ENCODE measurements at places on chromosomes 7 and 10. TPM values are rescaled to one million over a fixed set of nuclear protein-coding genes. Genes with fewer than 3 reads are reported as not detected.
A peak's percentile ranks its signal among the peaks of the same experiment; 100 is the strongest.

Gene FANK1
- total RNA-seq: 1.5 TPM

Gene AGBL3
- total RNA-seq: 4.3 TPM

Gene FOXP2
- 9.9 TPM for total RNA-seq

Gene AUTS2
- 52.9 TPM for total RNA-seq

Gene TMEM26
- total RNA-seq: 0.81 TPM

Gene SPAM1
- total RNA-seq: not detected

Gene NKX2-3
- not detected for total RNA-seq

Gene PDE6C
- total RNA-seq: not detected

DNA sequence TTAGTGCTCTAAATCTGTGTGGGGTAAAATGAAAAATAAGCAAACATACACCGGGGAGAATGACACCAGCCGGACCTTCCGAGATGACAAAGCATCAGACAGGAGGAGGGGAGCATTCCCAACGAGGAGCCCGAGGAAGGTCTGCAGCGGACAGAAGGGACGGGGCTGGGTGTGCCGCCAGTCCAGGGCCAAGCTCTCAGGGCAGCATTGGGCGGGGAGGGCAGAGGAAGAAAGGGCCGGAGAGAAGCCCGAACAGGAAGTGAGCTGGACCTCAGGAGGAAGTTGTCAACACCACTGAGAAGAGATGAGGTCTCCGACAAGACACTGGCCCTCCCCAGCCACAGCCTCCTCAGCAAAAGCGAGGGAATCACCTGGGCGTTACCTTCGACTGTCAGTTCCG, 182.6 kb upstream of the RNF32 start:
- DNase-seq: no peak

- no peak for DNase-seq
Observed at GRCh38 chr10:117615649-117616048, 73.1 kb downstream of the EMX2 start.

GRCh38 chr7:47945261-47946015, 2.8 kb downstream of the PKD1L1 start:
- peak; percentile 92 for DNase-seq

DNA sequence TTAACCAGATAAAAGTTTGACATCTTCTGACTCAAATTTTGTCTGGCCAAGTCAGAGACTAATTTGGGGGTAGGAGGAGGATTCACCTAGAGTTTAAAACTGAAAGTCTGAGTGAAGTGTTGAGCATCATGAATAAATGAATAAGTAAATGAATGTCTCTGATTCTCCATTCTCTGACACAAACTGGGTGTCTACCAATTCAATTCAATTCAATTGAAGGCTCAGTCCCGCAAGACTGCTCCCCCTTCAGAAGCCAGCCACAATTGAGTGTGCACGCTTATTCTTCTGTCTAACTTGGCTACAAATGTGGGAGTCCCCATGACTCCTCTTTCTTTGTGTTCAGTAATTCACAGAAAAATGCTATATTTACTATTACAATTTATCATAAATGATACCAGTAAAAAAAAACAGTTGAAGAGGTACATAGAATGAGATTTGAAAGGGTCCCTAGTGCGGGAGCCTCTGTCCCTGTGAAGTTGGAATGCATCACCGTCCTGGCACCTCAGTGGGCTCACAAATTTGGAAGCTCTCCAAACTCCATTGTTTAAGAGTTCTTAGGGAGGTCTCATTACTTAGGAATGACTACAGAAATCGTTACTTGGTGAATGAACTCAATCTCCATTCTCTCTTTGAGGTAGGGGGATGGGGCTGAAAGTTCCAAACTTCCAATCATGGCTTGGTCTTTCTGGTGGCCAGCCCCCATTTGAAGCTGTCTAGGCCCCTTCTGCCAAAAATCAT, 243.7 kb upstream of the PHYHIPL start:
- DNase-seq: no peak

- DNase-seq: no peak
Observed at GRCh38 chr7:129803546-129804081, 149.1 kb downstream of the UBE2H start.

- DNase-seq: no peak
Observed at GRCh38 chr7:69643708-69644445, 45.6 kb downstream of the AUTS2 start.

DNA sequence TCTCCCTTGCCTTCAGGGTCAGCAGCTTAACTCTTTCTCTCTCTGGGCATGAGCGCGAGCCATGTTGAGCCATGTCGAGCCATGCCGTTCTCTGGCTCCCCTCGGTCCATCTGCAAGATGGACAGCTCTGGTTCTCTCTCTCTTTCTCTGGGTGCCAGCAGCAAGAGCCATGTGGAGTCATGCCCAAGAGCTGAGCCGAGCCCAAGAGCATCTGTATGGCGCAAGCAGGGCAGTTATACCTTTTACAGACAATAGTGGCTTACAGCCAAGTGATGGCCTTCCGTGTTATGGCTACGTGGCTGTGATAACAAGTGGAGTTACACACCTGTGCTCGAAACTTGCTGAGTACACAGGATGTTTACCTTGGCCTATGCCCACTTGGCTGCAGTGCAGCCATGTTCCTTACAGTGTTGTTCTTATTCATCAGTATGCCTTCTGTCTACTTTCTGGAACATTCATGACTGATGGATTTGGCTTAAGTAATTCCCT, 327.7 kb downstream of the GLRX3 start:
- no peak for DNase-seq

DNA sequence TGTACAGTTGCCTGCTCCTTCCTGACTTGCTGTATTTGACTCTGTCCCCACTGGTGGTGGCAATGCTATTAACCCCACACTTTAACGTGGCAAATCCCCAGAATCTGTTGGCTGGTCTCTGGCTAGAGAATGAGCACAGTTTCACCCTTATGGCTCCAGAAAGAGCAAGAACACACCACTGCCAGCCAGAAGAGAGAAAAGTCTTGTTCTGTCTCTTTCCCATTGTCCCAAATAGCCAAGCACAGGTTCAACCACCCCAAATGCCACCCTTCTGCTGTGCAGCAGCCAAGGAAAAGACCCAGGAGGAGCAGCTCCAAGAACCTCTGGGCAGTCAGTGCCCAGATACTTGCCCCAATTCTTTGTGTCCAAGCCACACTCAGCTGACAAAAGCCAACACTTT, 11.3 kb downstream of the SLC16A9 start:
- DNase-seq: no peak

- no peak for DNase-seq
Observed at GRCh38 chr7:138957217-138957616, 24.0 kb downstream of the KIAA1549 start.

DNA sequence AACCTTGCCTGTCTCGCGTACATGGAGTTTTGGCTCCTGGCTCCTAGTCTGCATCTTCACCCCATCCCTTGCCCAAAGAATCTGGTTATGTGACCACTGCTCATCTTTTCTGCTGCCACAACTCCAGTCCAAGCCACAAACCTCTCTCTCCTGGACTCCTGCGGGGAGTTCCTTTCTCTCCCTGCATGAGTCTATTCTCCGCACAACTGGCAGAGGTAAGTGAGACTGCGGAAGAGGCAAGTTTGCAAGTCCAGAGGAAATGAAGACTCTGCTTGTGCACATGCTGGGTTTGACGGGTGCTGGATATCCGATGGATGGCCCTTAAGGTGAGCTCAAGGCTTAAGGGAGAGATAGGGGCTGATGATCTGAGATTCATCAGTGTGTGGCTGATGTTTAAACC, 61.0 kb downstream of the TRUB1 start:
- no peak for DNase-seq
